ENCODE measurements at places on chromosomes 11 and 22.

GRCh38 chr11:116792144-116792868 lies 627 bp upstream of the APOA5 start:
- no peak for DNase-seq

- no peak for DNase-seq
Observed at GRCh38 chr11:70210530-70210929, 7.4 kb downstream of the FADD start.

DNA sequence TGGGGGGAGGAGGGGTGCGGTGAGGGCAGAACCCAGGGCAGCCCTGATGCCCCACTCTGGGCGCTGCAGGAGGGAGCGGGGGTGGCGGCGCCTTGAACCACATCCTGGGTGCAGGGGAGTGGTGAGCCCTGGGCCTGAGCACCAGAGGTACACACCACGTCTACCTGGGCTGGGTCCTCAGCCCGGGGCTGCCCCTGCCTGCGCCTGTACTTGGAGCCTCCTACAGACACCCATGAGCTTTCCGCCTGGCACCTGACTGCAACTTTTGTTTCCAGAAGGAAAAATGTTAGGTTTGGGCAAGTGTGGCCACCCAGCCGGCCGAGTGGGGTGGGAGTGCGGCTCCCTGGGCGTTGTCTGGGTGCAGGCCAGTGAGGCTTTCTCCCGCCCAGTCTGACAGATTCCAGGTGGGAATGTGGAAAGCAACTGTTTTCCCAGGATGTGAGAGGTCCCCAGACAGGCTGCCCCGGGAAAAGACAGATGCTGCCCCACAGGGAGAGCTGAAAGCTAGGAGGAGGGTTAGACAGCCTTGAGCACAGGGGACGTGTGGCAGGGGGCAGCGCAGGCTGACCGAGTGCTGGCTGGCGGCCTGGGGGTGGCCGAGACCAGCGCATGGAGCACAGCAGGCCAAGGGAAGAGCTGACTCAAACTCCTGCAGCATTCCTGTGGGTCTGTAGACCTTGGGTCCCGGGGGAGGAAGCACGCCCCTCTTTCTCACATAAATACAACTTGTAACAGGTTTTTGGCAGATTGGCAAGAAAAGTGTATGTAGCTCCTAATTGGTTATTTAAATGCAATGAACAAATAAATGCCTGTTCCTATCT lies 44.1 kb downstream of the GNB1L start:
- DNase-seq, result no peak

- no peak for DNase-seq
Observed at GRCh38 chr22:39234472-39234787, 10.4 kb downstream of the PDGFB start.

- no peak for DNase-seq
Observed at GRCh38 chr11:69278091-69278867, 15.7 kb upstream of the MYEOV start.

DNA sequence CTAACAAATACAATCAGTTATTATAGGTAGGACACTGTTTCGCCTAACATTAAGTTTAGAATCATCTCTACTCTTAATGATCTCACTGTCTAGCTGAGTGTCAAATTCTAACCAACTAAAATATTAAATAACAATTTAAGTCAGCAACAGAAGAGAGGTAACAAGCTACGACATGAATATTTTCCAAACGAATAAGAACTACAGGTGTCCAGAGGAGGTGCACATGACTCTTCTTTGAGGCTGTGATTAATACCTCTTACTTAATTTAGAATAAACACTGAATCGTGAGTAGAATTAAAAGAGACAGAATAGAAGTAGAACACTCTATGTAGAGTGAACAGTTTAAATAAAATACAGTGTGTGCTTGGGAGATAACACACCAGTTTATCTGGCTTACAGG lies 619.0 kb upstream of the ARHGAP42 start:
- DNase-seq, result no peak

GRCh38 chr11:134223121-134223520 lies 646 bp downstream of the NCAPD3 start:
- no peak for DNase-seq

DNA sequence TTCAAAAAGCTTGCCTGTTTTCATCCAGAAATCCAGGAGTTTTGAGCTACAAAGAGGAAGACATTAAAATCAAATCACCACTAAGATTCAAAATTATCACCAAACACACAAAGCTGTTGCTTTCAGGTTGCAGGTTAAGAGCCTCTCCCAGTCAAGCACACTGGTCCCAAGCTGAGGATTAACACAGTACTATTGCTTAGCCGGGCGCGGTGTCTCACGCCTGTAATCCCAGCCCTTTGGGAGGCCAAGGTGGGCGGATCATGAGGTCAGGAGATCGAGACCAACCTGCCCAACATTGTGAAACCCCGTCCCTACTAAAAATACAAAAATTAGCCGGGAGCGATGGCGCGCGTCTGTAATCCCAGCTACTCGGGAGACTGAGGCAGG lies 1165.1 kb downstream of the LRRC4C start:
- no peak for DNase-seq

GRCh38 chr22:39715778-39716495 lies 145.4 kb downstream of the CACNA1I start:
- DNase-seq, result no peak

- DNase-seq, result no peak
Observed at GRCh38 chr22:26461188-26461810, 22.3 kb downstream of the HPS4 start.

DNA sequence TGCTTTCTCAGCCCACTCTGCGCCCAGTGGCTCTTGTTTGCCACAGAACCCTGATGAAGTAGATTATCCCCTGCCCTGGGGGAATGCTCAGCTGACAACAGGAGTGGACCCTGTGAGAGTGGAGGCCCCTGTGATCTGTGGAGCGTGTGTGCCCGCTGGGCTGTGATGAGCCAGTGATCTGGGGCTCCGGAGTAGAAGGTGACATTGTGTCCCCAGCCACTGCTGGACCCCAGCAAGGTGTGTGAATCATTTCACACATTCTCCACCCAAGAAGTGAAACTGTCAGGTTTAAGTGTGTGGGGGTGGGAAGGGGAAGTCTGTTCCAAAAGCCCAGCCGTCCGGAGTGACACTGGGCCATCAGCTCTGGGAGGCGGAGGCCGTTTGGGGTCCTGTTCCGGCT lies 33.1 kb upstream of the GRAMD4 start:
- no peak for DNase-seq

GRCh38 chr11:45405916-45406670 lies 120.0 kb upstream of the SYT13 start:
- DNase-seq, result no peak

DNA sequence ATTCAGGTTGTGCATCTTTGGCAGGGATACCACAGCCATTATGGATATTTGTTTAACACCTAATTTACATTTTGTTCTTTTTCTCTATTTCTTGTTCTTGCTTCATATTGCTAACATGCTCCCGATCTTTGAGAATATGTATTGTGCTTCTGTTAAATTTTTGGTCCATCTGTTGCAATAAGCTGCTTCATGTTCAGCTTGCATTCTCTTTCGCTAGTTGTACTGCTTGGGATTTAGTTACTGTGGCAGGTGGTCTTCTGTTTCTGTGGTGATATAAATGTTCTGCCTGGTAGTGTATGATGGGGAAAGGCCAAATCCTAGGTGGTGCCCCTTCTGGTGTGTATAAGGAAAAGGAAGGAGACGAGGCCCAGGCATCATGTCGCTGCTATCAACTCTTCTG lies 140.2 kb downstream of the SPON1 start:
- DNase-seq, result no peak

GRCh38 chr11:44760917-44761550 lies 34.3 kb downstream of the TSPAN18 start:
- no peak for DNase-seq

DNA sequence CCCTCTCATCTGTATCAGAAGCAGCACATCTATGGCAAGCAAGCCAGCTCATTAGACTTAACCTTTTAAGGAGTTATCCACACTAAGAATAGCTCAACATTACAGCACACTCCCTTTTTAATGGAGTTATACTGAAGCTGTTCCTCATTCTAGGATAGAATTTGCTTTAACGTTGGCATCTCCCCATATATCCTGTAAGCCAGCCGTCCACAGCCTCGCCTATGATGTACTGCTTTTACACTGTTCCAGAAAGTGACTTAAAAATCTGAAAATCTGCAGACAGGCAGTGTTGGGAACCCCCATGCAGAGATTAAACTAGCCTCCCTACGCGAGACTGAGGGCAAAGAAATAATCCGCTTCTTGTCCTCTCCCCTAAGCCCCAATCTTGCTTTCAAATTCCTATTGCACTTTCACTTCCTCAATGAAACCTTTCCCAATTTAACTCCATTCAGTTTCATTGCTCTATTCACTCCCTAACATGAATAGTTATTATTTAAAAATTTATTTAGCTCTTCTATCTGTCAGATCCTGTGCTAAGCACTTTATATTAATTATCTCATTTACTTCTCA lies 225.0 kb downstream of the BLID start:
- no peak for DNase-seq

GRCh38 chr11:64449381-64450167 lies 90.6 kb downstream of the RPS6KA4 start:
- no peak for DNase-seq

- DNase-seq, result no peak
Observed at GRCh38 chr22:43792905-43793304, 19.2 kb downstream of the EFCAB6 start.

- no peak for DNase-seq
Observed at GRCh38 chr22:33921525-33922348, 1.5 kb upstream of the LARGE1 start.

- no peak for DNase-seq
Observed at GRCh38 chr22:39522567-39523300, 2.4 kb downstream of the ATF4 start.

- no peak for DNase-seq
Observed at GRCh38 chr11:103110391-103110790, 1.2 kb downstream of the DYNC2H1 start.

DNA sequence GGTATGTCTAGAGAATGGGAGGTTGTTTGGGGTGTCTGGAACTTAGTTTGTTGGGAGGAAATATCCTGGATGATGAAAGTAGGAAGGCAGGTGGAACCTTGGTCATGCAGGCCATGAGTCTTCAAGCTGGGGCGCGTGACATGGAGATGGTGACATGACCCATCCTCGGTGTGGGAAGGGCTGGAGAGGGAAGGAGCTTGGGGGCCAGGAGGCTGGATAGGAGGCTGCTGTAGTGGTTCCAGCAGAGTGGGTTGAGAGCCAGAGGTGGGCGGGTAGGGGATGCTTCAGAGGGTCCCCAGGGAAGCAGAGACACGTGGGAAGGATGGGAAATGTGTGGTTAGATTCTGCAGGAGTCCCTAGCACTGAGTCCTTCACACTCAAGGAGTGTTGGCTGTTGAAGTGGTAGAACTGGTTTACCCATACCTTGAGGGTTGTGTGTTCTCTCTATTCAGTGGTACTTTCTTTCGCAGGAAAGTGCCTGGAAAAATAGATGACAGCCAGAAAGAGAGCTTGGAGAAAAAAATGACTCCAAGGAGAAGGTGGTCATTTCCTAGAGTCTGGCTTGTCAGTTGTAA lies 56.8 kb downstream of the LDLRAD3 start:
- no peak for DNase-seq

All from esophagus squamous epithelium (tissue), 5 donors.